Left renal pelvis (tissue), 4 donors: ENCODE measurements at places on chromosomes 3 and 15.

GRCh38 chr15:64562003-64562640, 101.7 kb downstream of the ZNF609 start:
- DNase-seq = no peak

- DNase-seq = no peak
Measured at GRCh38 chr3:10259798-10260197, 11.5 kb downstream of the TATDN2 start.

DNA sequence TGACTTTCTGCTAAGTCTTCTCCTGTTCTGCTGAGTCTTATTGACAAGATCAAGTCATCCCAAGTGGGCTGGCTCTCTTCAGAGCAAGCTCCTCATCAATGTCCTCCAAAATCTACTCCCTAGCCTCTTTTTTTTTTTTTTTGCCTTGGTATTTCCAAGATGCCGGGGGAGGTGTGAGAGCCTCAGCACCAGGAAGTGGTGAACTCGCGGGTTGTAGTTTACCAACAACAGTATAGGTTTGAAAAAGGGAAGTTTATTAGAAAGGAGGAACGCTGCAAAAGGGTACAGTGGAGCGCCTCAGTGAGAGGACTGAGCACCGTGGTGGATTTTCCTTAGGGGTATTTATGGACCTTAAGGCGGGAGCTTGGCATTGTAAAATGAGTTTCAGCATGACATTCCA, 94.3 kb upstream of the SGO1 start:
- no peak for DNase-seq

DNA sequence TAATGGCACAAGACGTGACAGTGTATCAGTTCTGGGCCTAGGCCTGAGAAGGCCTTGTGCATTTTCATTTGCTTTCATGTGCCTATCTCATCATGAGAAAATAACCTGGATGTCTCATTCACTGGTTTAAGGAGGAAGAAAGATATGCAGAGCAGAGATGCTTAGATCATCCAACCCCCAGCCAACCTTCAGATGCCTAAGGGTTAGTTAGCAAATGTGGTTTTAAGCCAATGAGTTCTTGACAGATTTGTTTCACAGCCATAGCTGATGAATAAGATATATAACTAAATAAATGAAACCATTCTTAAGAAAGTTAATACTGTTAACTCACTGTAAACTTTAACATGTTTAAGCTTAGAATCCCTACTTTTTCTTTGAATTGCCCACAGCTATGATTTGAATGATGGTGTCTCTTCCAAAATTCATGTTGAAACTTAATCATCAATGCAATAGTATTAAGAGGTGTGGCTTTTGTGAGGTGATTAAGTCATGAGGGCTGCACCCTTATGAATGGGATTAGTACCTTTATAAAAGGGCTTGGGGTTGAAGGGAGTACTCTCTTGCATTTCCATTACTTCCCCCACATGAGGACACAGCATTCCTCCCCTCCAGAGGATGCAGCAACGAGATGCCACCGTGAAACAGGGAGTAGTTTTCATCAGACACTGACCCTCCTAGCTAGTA, 324.6 kb upstream of the TBC1D5 start:
- DNase-seq = no peak

GRCh38 chr15:70197945-70198361, 100.2 kb upstream of the TLE3 start:
- no peak for DNase-seq

DNA sequence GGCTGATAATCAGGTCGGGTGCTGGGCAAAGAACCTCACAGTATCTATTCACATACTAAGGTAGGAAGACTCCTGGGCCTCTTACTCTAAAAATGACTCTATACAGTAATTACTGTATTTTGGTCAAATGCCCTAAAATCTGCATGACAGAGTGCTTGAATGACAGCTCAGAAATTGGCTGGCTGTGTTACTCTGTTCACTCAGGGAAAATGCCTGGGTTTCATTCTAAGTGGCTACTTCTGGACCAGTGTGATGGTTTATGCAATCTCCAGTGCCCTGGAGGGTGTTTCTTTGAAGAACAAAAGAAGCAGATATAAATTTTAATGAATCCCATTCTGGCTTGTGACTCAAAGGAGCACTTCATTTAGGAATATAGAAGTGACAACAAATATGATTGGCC, 2.2 kb downstream of the GABRR3 start:
- DNase-seq = no peak

DNA sequence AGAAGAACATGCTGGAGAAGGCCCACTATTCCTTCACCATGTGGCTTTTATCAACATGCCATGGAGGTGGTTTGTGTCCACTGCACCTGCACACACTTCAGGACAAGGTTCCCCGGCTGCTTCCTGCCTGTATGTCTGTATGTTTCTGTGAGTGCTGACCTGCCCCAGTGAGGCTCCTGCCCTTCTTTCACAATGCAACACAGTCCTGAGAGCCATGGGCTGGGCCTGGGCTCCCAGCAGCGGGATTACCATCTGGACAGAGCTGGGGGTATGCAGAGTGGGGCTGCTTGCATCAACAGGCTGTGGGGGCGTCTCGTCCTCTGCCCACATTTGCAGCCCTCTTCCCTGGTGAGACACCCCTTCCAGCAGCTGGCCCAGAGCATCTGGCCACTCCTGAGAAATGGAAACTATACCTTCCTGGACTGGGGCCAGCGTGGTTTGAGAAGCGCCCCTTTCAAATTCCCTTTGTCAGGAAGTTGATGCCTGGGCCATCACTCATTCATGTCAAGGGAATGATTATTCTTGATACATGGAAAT, 29.3 kb upstream of the C15orf39 start:
- no peak for DNase-seq

- no peak for DNase-seq
Measured at GRCh38 chr3:13142552-13143380, 69.5 kb upstream of the IQSEC1 start.

DNA sequence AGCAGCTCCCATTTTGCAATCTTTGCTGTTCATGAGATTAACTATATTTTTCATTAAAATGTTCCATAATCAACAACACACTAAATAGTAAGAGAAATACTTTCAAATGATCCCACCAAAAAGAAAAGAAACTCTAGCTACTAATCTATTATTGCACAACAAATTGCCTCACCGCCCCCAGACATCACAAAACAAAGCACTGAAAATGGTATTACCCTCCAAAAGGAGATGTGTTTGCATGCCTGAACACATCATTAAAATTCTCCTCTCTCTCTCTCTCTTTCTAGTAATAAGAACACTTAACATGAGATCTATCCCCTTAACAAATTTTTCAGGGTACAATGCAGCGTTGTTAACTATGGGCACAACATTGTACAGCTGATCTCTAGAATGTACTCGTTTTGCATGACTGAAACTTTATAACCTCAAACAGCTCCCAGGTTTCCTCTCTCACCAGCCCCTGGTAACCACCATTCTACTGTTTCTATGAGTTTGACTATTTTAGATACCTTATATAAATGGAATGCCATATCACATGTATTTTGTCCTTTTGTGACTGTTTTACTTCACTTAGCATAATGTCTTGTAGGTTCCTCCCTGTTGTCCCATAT, 33.1 kb downstream of the WNT5A start:
- no peak for DNase-seq

DNA sequence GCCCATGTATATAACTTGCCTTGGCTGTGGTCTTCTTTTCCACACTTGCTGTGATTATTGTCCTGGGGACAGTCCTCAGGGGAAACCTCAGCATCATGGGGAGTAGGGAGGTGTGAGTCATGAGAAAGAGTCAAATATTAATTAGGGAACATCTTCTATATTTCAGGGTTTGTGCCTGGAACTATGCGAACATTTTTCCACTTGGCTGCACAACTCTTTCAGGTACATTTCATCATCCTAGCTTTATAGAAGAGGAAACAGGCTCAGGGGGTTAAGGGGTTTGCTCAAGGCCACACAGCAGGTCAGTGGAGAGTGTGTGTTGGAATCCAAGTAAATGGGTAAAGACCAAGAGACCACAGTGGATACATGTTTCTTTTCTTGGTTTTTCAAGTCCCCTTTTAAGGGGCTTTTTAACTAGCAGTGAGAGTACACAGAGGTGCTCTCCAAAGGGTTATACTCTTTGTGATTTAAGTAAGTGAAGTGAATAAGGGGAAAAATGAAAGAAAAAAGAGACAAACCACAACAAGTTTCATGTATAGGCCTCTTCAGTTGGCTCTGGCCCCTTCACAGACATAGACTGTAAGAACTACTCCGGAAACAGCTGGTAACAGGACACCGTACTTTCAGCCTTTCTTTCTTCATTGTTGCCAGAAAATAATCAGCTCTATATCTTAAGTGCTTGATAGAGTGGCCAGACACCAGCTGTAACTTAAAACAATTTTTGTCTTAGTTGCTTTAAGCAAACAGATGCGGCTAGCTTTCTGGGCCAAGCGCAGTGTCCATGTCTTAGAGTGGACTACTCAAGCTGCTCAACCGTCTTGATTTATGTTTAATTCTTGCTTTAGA, 64.6 kb downstream of the EEFSEC start:
- peak; percentile 53 for DNase-seq

- no peak for DNase-seq
Measured at GRCh38 chr3:64829331-64829730, 141.5 kb upstream of the ADAMTS9 start.

- no peak for DNase-seq
Measured at GRCh38 chr15:40034186-40034946, 4.6 kb downstream of the SRP14 start.

DNA sequence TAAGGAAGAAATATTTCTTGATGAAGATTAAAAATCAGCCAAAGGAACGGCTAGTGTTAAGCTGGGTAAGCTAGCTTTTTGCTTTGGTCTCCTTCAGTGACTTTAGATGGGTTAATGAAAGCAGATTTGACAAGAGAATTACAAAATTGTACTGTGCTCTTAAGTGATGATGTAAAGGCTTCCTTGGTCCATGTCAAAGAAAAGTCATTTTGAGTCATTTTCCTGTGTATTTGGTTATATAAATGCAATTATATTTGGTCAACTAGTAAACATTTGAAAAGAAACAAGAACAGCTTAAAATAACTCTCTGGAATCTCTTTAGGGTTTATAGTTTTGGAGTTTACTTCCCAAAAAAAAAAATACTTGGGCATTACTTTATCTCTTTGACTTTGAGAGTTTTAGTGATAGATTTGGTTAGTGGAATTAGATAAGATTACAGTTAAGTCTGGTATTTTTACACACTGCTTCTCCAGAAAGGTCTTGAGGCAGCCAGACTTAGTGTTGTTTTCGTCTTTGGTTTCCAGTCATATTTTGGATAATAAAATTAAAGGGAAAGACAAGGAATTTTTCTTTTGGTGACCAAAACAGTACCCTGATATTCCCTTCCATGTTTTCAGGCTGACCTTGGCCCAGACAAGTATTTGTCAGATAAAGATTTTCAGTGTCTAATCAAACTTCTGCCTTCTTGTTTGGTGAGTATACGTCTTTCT, 42.3 kb downstream of the PDHB start:
- no peak for DNase-seq

DNA sequence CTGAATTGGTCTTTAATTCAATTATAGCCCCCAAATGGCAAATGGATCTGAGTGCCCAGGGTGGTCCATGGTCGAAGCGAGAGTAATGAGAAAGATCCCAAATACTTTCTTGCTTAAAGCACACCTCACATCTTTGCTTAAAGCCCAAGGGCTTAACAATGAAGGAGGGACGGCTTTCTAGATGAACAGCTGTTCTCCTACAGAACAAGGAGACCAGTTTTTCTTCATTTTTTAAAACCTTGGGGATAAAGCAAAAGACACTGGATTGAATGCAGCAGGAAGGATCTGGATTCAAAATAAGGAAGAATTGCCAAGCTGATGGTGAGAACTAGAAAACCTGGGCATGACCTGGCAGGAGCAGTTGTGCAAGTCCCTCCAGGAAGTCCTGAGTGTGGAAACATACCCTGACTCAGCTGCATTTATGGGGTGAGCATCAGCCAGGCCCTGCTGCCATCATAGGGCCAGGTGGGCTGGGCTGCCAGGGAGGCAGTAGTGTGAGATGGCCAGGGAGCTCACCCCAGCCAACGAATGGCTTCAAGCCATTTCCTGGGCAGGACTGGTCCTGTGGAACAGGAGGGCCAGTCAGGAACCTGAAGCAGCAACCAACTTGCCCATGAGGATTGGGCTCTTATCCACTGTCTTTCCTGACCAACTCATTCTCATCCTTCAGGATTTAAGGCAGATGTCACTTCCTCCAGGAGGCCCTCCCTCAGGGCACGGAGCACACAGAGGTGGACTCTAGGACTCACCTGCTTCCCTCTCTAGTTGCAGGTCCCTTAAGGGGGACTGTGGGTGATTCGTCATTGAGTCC, 18.4 kb upstream of the RHCG start:
- no peak for DNase-seq

DNA sequence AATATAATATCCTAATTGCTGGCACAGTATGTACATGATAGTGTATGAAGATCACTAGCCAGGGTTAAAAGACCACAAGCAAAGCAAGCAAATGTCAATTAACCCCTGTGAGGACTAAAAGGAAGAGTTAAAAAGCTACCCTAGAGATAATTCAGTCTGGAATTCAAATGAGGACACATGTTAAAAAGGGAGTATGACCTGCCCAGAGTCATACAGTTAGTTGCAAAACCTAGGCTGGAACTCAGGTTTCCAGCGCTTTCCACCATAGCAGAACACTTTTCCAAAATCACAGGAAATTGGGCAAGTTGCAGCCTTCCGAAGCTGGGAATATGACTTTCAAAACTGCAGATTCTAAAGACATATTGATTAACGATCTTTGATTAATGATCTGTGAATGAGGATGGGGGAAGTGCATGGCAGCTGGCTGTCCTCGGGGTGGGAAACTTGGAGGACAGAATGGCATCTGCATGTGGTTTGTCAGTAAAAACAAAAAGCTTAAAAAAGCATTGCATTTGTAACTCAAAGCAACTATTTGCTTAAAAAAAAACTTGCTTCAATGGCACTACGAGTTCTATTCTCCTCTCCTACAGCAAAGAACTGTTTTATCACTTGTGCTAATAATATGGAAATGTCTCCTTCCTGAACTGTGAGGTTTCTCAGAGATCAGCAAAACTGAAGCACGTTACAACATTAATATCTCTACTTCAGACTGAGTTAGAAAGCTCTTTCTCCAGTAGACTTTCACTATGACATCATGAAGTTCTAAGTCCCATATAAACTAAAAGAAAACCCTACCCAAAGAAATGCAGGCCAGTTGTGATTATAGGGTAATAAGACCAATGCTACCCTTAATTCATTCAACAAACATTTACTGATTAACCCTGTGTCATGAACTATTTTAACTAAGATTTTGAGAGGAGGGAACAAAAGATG, 46.2 kb downstream of the IGSF11 start:
- DNase-seq = no peak

DNA sequence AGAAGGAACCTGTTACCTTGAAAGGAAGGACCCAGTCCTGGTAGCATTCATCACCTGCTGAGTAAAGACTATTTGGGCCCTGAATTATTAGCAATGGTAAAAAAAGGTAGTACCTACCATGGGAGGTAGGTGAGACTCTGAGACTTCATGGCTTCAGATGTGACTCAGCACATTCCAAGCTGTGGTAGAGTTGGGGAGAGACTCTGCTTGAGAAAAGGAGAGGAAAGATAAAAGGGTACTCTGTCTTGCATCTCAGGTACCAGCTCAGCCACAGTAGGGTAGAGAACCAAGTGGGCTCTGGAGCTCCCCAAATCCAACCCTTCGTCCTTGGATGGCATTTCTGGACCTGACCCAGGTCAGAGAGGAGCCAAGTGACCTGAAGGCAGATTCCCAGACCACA, 430.4 kb downstream of the TBL1XR1 start:
- no peak for DNase-seq

GRCh38 chr3:136645915-136646314, 106.3 kb downstream of the STAG1 start:
- no peak for DNase-seq
